ENCODE measurements at places on chromosomes 2 and 18.

DNA sequence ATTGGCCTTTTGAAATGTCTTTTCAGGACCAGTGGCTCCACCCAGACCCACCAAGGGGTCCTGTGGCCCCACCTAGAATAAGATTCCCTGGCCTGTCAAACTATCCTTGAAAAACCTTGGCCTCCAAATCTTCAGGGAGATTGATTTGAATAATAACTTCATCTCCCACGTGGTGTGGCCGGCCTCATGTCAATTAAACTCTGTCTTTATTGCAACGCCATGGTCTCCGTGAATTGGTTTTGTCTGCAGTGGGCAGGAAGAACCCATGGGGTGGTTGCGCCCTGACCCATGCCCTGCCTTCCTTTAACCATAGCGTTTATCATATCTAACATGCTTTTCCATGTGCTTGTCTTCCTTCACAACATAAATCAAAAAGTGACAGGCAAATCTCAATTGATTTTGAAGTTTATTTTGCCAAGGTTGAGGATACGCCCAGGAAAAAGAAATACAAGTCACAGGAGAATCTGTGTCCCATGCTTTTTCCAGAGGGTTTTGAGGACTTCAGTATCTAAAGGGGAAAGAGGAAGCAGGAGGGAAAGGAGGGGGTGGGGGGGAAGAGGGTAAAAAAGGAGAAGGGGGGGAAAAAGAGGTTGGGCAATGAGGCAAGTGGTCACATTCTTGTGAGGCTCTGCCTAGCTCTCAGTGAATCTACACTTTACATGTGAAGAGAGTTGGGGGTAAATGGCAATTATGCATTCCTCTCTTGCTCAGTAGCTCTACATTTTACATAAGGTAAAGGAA, 66.5 kb upstream of the CABLES1 start:
- no peak overlapping the region for H3K27ac ChIP-seq
- H3K4me3 ChIP-seq, result no peak overlapping the region

GRCh38 chr2:160200921-160201320, 849 bp upstream of the ITGB6 start:
- H3K4me1 ChIP-seq, result no peaks in the 10 kb centered on the region
- no peaks in the 10 kb centered on the region for H3K27me3 ChIP-seq
- no peak overlapping the region for H3K4me3 ChIP-seq
- DNase-seq, result no peak

GRCh38 chr2:233162770-233163169, 88.7 kb upstream of the ATG16L1 start:
- no peaks in the 10 kb centered on the region for H3K36me3 ChIP-seq
- H3K27me3 ChIP-seq, result no peaks in the 10 kb centered on the region
- H3K4me1 ChIP-seq, result no peaks in the 10 kb centered on the region
- H3K4me3 ChIP-seq, result no peak overlapping the region
- no peak for DNase-seq

GRCh38 chr18:25169701-25170100, 182.3 kb downstream of the ZNF521 start:
- no peak overlapping the region for H3K4me3 ChIP-seq
- no peak for DNase-seq
- H3K4me1 ChIP-seq, result no peaks in the 10 kb centered on the region
- H3K36me3 ChIP-seq, result no peaks in the 10 kb centered on the region
- H3K27me3 ChIP-seq, result no peaks in the 10 kb centered on the region

GRCh38 chr2:234603619-234604018, 106.7 kb upstream of the ARL4C start:
- no peak overlapping the region for H3K4me3 ChIP-seq
- no peak for DNase-seq
- no peak overlapping the region for H3K27ac ChIP-seq
- no peaks in the 10 kb centered on the region for H3K36me3 ChIP-seq

Data from breast epithelium (tissue), 4 donors.